Testis (tissue), 5 donors: ENCODE measurements at places on chromosomes 4 and X. TPM values are rescaled to one million over a fixed set of nuclear protein-coding genes. Genes with fewer than 3 reads are reported as not detected.

The EFNB1 gene
- 29.4 TPM for total RNA-seq

The TEX13C gene
- 3.5 TPM for total RNA-seq

DNA sequence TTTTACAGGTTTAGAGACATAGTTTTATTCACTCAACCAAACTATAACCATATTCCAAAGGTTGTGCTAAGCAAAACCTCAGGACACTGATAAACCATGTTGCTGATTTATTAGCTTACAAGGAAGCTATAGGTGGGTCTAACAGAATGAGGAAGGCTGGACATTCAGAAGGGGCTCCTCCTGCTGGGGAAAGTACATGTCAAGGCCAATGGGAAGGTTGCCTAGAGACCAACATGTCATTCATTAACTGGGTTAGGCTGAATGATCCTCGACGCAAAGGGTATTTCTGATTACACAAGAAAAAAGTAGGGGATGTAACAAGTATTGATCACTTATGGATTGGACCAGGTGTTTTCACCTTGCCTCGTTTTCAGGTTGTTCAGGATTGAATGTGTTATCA lies 30.3 kb downstream of the SLC10A6 start:
- no peak for DNase-seq

The UGT2B10 gene
- total RNA-seq, result not detected

The CXCL6 gene
- 1.7 TPM for total RNA-seq

The HEPH gene
- 6.3 TPM for total RNA-seq

The FGD1 gene
- 6.3 TPM for total RNA-seq
